ENCODE measurements at places on chromosomes 5 and 9. TPM values are rescaled to one million over a fixed set of nuclear protein-coding genes. Genes with fewer than 3 reads are reported as not detected.

GRCh38 chr5:75610201-75610600, 1.1 kb upstream of the ANKDD1B start:
- ATAC-seq: no peak

DNA sequence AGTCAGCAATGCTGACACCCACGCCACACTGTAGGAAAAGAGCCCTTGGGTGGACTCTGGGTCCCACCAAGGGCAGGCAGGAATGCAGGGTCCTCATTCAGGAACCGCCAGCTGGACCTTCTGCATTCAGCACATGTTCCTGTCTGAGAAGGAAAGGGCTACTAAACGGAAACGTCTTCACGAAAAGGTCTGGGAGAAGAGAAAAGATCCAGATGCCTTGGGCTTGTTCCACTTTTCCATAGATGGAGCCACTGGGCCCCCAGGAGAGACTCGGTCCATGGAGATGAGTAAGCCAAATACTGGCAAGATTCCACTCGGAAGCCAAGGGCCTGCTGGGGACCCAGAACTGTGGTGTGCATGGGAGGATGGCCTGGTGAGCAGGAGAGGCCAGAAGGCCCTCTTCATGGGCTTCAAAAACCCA, 38.4 kb downstream of the LHFPL2 start:
- ATAC-seq: no peak

GRCh38 chr9:105141146-105141975, 103.1 kb upstream of the SLC44A1 start:
- no peak for ATAC-seq

DNA sequence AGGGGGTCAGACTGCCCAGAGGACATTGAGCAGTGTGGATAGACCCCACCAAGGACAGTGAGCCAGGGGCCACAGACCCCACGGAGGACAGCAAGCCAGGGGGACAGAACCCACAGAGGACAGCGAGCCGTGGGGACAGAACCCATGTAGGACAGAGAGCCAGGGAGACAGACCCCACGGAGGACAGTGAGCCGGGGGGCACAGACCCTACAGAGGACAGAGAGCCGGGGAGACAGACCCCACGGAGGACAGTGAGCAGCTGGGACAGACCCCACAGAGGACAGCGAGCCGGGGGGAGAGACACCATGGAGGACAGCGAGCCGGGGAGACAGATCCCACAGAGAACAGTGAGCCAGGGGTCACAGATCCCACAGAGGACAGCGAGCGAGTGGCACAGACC, 3.4 kb upstream of the ZDHHC11 start:
- no peak for ATAC-seq

GRCh38 chr9:136074706-136075105, 20.4 kb downstream of the NACC2 start:
- ATAC-seq: no peak

GRCh38 chr5:67805666-67806348, 409.7 kb upstream of the PIK3R1 start:
- no peak for ATAC-seq

DNA sequence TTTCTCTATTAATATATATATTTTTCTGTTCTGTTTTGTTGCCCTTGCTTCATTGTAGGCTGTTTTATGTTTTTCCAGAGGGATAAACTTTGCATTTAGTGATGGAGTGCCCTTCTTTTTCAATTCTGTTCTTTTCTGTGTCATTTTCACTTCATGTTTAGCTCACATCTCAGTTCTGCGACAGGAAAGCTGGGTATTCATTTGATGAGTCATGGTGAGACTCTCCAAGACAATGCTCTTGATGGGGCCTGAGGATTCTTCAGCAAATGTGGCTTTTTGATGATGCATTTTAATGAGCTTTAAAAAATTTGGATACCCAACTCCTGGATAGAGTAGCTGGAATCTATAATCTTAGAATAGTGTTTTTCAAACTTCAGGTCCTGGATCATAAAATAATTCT, 56.5 kb upstream of the SPATA31D4 start:
- ATAC-seq: no peak

DNA sequence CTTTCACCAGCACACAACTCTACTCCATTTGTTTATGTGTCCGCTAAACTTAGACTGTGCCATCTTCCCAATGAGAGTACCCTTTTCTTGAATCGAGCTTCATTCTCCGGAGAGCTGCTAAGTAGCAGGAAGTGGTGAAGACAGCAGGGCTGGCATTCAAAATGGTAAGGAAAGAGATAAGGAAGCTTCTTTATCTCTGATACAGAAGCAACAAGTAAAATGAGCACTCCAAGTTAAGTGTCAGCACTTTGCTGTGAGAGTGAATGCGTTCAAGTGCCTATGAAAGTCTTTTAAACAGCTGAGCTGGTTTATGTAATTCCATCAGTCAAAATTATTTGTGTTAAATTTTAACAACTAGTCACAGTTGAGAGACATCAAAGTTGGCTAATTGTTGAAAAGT, 386.8 kb upstream of the PTPRD start:
- ATAC-seq: no peak

DNA sequence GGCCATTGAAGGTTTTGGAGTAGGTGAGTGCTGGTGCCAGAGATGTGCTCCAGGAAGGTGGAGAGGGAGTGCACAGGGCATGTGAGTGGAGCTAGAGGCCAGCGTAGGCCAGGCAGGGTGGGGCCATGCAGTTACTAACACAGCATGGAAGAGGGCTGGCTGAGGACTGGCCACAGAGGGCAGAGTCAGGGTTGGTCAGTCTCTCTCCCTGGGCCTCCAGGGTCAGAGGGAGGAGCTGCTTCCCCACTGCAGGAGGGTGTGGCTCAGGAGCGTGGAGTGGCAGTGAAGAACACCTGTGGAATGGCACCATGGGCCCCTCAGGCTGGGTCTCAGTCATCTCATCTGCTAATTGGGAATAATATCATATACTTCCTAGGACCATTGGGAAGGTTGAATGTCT, 167.7 kb downstream of the MACROH2A1 start:
- no peak for ATAC-seq

GRCh38 chr9:33418090-33418489, 15.7 kb upstream of the AQP7 start:
- ATAC-seq: no peak

DNA sequence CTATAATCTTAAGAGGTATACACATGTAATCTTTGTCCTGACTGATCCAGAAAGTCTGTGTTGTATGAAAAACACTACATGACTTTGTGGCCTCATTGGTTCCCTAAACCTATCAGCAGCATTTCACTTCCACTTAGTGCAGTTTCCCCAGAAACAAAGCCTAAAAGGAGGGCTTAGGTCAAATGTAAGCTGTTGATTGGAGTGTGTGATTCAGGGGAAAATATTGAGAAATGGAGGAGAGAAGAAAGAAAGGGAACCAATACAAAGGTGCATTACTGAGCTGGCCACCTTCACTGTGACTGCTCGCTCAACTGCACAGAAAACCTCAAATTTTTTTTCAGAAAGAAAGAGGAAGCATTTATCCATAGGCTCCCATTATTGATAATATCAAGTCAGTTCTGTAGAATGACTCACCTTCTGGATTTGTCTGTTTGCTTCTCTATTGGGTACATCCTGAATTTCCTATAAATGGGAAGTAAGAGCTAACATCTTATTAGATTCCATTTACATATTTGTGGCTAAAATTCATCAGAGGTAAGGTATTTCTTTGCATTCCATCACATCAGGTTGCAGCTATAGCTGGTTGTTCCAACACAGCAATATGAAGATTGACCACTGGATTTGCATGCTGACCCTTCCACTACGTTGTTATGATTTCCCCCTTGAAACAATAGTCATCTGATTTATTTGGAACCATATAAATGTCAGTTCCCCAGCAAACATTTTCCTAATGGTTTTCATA, 10.3 kb upstream of the FST start:
- ATAC-seq: no peak

- ATAC-seq: no peak
Observed at GRCh38 chr5:170011751-170012150, 31.5 kb upstream of the INSYN2B start.

- peak; percentile 34 for ATAC-seq
Observed at GRCh38 chr5:82222597-82223574, 55.3 kb downstream of the RPS23 start.

DNA sequence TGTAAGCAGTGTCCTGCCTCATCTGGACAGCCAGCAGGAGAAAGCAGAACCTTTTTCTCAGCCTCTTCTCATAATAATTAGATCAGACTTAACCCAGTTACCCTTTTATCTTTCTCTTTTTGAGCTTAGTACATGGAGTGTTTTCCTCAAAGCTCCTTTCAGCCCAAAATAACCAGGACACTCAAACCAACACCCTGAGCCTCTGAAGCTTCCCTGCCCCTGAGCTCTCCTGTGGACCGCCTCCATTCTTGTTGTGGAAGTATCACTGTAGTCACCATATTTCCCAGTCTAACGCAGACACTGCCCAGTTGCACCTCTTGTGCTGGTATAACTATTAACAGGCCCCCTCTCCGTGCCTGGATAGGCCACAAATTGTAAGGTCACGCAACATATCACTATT, 53.8 kb upstream of the ZNF622 start:
- ATAC-seq: no peak

GRCh38 chr5:56314529-56314928, 81.4 kb upstream of the ANKRD55 start:
- no peak for ATAC-seq

- no peak for ATAC-seq
Observed at GRCh38 chr5:42270771-42271170, 152.5 kb upstream of the GHR start.

DNA sequence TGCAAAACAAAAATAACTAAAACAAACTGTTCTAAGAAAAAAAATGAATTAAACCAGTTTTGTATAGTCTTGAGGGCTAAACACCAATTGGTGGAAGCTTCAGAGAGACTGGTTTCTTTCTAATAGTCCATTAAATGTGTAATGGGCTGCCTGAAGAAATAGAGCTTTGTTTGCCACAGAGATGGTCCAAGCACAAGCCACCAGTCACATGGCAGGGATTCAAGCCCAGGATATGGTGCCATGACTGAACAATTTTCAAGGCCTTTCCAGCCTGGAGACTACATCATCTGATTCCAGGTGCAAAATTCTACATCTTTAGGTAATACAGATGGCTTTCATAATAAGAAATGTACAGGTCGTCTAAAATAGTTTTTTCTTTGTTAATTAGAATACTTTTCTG, 355.3 kb downstream of the NR2F1-AS1 start:
- ATAC-seq: no peak

GRCh38 chr5:77379558-77380061, 112.5 kb downstream of the WDR41 start:
- peak; percentile 93 for ATAC-seq

Gene GABRA1
- not detected for total RNA-seq

Gene PJA2
- 53.9 TPM for total RNA-seq

Gene ST8SIA4
- total RNA-seq: 73.7 TPM

Gene OR1N2
- 0.37 TPM for total RNA-seq

Gene PDLIM4
- not detected for total RNA-seq

Gene SPEF2
- 9.3 TPM for total RNA-seq

Gene PIP5KL1
- total RNA-seq: 2.6 TPM

Gene RALGPS1
- total RNA-seq: 2.3 TPM
